ENCODE measurements at places on chromosomes 7 and 10.
A peak's percentile ranks its signal among the peaks of the same experiment; 100 is the strongest.

DNA sequence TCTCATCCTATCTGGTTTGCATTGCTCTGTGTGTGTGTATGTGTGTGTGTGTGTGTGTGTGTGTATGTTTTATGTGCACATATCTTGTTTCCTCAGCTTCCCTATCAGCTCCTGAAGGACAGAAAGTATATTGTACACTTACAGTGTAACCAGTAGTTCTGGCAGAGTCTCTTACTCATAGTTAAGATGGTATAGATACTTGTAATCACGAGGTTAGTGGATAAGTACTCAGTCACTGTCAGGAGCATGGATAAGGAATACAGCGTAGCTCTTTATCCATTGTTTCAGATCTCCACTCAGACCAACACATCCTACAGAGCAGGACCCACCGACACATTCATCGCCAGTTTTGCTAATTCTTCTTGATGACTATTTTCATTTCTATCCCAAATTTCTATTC lies 275.0 kb downstream of the TSPAN12 start:
- DNase-seq, result no peak

DNA sequence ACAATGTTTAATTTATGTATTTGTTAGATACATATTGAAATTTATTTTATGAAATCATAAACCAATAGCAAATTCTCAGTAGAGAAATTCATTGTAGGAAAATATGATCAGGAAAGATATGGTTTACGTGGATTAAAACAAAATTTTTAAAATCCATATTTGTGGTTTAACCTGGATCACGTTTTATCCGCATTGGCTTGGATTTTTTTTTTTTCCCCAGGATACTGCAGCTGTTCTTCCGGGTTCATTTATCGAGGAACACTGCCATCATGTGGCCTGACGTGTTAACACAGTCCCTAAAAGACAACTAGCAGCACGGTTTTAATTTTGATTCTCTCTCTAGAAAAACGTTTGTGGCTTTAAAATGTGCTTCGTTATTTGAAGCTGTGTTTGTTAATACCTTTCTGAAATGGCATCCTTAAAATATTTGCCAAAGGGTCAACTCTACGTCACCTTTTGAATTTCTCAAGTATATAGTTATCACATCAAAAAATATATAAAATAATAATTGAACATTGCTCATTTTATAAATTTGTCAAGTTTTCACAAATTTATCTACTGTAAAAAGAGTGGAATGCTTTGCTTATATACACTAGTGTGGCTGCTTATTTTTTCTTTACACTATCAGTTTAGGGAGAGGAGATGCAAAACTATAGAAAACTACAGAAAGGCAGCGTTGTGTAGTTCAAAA lies 8.7 kb upstream of the ASB4 start:
- DNase-seq, result no peak

- DNase-seq, result no peak
Measured at GRCh38 chr10:110995301-110995700, 75.9 kb downstream of the SHOC2 start.

- DNase-seq, result no peak
Measured at GRCh38 chr10:125815764-125816163, 7.3 kb downstream of the UROS start.

DNA sequence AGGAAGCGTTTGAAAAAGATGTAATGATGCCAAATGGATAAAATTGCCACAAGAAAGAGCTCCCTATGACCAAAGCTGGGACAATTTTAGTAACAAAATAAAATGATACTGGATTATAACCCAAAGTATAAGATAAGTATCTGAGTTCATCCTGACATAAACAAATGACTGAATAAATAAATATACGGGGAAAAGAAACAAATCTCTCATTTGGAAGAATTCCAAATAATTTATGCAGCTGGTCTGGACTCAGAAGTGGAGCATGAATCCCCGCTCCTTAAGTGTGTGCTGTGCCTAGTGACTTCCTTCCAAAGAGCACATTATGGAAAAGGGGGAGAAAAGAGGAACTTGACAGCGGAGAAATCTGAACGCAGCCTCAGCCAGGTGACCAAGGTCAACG lies 186.2 kb downstream of the RAMP3 start:
- no peak for DNase-seq

GRCh38 chr7:139525750-139526149 lies 2.3 kb downstream of the CLEC2L start:
- no peak for DNase-seq

- DNase-seq, result peak; percentile 93
Measured at GRCh38 chr7:19958309-19958896, 185.0 kb upstream of the TMEM196 start.

DNA sequence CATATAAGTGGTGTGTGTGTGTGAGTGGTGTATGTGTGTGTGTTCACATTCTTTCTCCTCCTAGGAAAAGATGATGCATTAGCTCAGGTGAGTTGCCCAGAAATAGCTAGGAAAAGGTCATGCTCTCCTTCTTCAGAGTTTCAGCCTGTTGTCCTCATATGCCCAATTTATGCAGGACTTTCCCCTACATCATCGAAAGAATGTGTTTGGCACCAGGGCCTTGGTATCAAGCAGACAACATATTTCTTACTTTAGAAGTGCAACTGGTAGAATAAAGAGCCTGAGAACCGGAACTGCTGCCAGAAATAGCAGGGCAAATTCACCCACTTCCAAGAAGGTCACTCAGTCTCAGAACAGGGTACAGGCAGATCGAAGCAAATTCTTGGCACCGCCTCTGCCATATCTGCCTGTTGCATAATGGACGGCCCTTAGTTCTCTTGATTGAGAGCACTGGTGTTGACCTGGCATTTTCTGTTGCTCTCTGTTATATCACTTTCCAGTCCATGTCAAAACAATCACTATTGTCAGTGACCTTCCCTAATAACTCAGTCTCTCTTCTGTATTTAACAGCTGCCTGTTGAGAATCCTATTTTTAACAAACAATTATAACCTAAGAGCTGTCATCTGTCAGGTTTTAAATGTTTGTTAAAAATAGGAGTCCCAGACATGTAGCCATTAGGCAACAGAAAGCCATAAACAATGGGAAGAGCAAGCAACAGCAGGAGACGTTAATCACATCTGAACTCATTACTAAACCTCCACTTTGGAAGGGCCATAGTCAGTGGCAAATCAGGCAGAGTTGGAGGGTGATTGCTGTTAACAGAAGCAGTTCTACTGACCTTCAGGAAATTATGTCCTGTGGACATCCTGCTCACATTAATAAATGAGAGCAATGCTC lies 20.7 kb downstream of the ADRB1 start:
- no peak for DNase-seq

DNA sequence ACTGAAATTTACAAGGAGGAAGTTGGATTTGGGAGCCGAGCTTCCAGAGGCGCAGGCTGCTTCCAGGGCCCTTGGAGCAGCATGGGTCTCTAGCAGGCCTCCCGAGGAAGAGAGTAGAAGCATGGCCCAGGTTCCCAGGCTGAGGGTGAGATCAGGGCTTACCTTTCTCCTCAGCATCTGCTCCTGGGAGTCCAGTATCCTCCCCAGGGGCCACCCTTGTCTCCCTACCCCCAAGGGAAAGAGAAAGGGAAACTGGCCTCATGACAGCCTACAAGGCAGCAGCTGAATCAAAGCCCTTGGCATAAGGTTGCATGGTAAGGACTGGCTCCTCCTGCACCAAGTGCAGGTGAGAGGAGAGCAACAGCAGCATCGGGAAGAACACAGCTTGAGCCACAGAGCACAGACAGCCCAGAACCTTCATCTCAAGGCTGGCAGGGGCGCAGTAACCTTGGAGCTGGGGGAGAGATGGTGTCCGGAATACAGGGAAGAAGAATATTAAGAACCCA lies 114.5 kb downstream of the MARCHF5 start:
- DNase-seq, result no peak

- no peak for DNase-seq
Measured at GRCh38 chr10:87547734-87548311, 43.1 kb downstream of the MINPP1 start.

DNA sequence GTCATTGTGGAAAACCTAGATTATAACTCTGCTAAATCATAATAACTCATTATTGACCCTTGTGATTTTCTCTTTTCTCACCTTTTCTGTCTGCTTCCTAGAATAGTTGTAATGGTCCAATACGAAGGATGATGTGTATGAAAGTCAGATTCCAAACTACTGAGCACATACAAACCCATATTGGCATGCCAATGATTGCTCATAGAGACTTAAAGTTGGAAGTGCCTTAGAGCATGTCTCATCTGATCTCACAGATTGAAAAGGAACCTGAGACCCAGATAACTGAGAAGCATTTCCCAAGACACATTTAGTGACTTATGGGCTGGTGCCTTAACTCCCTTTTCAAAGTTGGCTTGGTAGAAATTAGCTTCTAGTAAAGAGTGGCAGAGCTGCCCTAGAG lies 594.3 kb downstream of the REEP3 start:
- DNase-seq, result no peak

DNA sequence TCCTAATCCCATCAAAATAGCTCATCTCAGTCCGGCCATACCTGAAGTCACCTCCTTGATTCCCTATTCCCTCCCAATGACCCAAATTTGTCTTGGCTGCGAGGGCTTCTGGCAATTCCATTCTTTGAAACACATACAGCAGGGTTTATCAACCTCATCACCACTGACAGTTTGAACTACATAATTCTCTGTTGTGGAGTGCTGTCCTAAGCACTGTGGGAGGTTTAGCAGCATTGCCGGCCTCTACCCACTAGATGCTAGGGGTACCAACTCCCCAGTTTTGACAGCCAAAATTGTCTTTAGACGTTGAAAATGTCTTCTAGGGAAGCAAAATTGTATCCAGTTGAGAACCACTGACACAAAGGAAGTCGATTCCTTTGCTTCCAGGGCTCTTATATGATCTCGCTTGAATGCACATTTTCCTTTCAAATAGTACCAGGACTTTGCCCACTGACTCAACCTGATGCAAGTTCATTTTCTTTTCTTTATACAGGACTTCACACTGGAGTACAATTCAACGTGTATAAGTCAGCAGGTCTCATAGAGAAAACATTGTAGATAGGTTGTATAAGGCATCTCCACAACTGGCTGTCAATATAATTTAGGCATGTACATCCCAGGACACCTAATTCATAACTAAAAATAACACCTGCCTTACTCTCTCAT lies 133.3 kb downstream of the STRA8 start:
- no peak for DNase-seq

GRCh38 chr10:77400033-77400432 lies 237.6 kb downstream of the KCNMA1 start:
- DNase-seq, result no peak

GRCh38 chr7:113087071-113087998 lies 708 bp upstream of the GPR85 start:
- DNase-seq, result no peak

- DNase-seq, result no peak
Measured at GRCh38 chr7:95878677-95879076, 106.3 kb downstream of the DYNC1I1 start.

GRCh38 chr7:85322252-85322651 lies 135.4 kb upstream of the SEMA3D start:
- no peak for DNase-seq

DNA sequence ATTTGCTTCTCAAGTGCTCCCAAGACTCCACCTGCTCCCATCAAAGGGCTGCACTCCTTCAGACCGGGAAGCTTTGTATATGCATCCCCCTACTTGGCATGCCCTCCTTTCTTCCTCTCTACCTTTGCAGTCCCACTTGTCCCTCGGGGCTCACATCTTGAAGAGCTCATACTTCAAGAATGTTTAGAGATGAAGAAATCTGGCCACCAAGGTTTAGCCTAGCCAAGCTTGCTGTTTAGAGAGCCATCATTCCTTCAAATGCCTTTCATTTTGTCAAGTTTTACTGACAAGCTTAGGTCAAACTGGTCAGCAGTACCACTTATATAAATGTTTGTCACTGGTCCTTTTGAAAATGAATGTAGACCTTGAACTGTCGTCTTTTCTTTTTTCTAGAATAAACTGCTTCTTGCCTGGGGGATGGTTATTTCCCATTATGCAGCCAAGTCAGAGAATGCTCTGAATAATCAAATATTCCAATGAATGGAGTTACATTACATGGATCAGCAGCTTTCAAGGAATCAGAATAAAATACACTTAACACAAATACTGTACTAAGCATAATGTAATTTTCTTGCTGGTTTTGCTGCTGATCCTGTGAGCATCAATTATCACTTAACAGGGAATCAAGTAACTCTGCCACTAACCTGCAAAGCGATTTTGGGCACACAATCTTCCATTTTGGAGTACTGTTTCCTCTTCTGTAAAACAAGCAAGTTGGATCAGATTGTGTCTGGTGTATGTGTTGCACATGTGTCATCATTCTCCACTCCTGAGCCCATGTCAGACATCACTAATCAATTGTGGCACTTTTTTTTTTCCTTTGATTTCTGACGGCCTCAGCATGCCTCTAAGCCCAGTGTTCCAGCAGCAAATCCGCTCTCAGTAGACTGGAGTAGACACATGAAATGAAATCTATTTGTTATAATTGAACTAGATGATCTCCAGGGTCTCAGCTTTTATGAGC lies 357.9 kb downstream of the PTEN start:
- DNase-seq, result no peak

DNA sequence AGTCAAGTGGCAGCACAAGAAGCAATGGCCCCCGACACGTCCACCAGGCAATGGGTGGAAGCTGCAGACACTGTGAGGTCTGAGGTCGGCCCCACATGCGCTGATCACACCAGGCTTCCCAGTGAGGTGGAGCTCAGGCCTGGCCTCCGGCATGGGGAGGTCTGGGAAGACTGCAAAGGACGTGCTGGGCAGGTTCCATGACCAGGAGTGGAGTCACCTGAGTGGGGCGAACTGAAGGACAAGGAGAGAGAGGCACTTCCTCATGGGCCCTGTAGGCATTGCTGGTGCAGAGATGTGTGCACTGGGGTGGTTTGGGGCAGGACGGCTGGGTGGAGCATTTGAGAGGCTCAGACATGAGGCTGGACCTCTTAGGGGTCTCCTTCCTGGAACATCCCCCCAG lies 35.1 kb downstream of the C10orf120 start:
- DNase-seq, result no peak

GRCh38 chr10:22183771-22184461 lies 33.9 kb downstream of the EBLN1 start:
- no peak for DNase-seq

GRCh38 chr7:1110358-1110757 lies 22.4 kb downstream of the GPER1 start:
- no peak for DNase-seq
